ENCODE measurements at places on chromosomes 7 and 10.

GRCh38 chr7:7565018-7565680 lies 1.5 kb upstream of the MIOS start:
- DNase-seq, result no peak

DNA sequence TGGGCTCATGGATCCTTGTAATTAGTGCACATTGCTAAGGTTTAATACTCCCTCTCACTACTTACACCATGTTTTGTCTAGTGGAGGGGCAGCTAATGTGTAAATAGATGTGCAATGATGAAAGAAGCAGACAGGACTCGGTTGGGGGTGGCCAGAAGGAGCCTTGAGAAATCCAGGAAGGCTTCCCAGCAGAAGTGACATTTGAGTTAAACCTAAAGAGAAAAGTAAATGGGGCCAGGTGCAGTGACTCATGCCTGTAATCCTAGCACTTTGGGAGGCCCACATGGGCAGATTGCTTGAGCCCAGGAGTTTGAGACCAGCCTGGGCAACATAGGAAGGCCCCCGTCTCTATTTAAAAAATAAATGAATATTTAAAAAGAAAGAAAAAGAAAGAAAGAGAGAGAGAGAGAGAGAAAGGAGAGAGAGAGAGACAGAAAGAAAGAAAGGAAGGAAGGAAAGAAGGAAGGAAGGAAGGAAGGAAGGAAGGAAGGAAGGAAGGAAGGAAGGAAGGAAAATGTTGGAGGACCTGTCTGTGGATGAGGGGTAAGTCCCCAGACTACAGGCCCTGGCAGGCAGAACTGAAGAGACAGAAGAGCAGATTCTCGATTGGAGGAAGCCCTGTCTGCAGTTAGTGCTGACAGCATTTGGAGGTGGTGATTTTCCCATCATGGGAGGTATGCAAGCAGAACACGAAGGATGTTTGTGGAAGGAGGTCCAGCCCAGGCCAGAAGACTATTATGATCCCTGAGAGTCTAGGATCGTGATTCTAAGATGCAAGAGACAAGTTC lies 3.6 kb downstream of the ELN start:
- DNase-seq, result no peak

GRCh38 chr7:126780993-126781392 lies 471.7 kb downstream of the GRM8 start:
- DNase-seq, result no peak

- no peak for DNase-seq
These were observed 31.8 kb upstream of the STEAP4 start for GRCh38 chr7:88338503-88338902.

GRCh38 chr7:122887198-122887597 lies 938 bp upstream of the CADPS2 start:
- no peak for DNase-seq

- no peak for DNase-seq
These were observed 150.6 kb downstream of the AKR1D1 start for GRCh38 chr7:138226745-138227279.

DNA sequence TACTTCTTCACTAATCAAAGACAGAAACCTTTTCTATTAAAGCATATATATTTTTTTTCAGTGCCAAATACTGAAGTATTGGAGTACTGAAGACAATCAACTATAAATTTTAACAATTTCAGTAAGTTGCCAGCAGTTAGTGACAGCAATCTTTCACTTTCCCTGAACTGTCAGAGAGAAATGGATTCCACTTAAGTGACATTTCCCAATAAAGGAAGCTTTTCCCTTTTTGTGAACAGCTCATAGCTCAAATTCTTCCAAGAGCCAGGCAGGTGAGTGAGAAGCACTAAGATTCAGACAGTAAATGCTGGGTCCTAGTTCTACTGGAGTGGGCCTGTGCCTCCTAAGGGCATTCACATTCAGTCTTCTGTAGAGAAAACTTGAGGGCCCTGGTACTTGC lies 142.0 kb downstream of the SRPK2 start:
- no peak for DNase-seq

DNA sequence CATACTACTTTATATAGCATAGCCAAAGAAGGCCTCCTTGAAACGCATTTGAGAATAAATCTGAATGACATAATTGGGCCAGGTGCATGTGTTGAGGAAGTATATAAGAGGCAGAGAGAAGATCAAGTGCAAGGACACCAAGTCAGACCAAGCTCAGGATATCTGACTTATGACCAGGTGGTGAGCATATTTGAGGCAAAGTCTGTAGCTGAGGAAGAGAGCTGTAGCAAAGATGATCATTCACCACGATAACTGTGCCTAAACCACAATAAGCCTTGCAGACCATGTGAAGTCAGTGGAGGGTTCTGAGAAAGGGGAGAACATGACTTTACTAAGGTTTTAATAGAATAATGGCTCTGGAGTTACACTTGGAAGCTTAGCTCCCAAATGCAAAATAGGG lies 292.3 kb downstream of the SORCS1 start:
- DNase-seq, result no peak

GRCh38 chr10:70324339-70324861 lies 40.6 kb upstream of the NPFFR1 start:
- DNase-seq, result no peak

DNA sequence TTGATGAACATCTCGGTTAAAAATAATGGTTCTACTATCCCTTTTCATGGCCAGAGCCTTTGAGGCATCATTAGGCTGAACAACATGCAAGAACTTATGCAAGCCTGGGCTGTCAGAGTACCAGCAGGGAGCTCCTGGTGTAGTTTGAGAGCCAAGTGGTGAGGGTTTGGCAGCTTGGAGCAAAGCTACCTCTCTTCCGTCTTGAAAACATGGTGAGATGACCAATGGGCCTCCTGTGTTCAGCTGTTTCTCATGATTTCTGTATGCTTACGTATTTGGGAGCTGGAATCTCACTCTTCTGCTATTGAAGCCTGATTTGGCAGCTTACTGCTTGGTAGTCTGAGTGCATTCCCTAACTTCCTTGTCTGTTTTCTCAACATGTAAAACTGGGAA lies 150.4 kb downstream of the CXCL12 start:
- DNase-seq, result no peak

DNA sequence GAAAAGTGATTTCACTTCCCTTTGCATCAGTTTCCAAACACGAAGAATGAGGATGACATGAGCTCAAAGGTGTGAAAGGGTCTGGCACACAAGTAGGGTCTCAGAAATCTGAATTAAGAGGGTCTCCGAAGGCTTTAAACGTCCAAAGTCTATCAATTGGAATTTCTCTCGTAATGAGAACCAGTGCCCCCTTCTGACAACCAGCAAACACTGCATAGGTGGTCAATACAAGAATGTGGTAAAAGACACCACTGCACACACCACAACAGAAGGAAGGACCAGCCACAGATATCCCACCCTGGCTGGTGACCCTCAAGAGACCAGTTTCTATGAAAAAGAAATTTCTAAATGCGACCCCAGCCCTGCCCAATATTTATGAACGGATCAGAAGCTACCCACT lies 78.1 kb downstream of the CALN1 start:
- DNase-seq, result no peak

- no peak for DNase-seq
These were observed 10.4 kb downstream of the TACR2 start for GRCh38 chr10:69406302-69406811.

DNA sequence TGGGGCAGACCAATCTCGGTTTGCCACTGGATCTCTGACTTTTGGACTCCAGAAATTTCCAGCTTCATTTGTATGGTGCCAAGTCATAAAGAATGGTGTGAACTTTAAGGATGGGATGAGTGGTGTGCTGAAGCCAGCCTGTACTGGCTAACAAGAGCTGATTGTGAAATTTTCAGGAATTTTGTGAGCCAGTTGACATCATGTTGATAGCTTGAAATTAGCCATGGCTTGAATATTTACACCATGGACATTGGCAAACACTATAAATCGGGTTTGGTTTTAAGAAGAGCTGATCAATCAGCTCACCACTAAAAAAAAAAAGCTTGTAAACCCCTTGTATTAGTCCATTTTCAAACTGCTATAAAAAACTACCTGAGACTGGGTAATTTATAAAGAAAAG lies 14.1 kb upstream of the MYH16 start:
- DNase-seq, result no peak

DNA sequence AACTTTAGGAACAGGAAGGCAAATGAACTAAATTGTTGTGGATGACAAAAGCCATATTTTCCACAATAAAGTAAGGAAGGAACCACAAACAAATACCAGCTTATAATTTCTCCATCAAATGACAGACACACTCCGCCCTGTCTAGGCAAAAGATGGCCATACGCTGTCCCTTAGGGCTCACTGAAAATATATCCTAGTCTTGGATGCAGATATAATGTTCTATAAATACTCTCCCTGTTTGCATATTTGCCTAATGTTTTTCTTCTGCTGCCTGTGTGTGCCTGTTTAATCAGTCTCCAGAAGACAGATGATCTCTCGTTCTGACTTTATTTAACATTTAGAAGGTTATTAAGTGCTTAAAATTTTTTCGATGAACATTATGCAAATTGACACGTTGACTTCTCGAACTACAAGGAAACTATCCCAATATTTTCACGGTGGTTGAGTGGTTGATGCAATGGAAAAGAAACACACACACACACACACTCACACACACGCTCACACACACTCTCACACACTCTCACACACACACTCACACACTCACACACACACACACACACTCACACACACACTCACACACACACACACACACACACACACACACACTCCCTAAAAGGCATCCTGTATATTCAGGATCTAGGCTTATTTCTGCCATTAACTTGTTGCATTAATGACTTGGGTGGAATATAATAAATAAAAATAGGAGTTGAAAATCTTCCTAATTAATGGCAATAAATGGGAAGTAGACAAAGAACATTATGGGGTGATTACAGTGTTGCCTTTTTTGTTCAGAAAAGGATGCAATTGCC lies 297.1 kb downstream of the PRPF18 start:
- no peak for DNase-seq

- no peak for DNase-seq
These were observed 752.4 kb upstream of the VSTM2A start for GRCh38 chr7:53789741-53790140.

GRCh38 chr7:22934023-22934422 lies 79.9 kb downstream of the HYCC1 start:
- no peak for DNase-seq

GRCh38 chr10:75021379-75022249 lies 89.8 kb upstream of the SAMD8 start:
- DNase-seq, result no peak

- no peak for DNase-seq
These were observed 95.9 kb downstream of the CUX1 start for GRCh38 chr7:101913247-101913721.

DNA sequence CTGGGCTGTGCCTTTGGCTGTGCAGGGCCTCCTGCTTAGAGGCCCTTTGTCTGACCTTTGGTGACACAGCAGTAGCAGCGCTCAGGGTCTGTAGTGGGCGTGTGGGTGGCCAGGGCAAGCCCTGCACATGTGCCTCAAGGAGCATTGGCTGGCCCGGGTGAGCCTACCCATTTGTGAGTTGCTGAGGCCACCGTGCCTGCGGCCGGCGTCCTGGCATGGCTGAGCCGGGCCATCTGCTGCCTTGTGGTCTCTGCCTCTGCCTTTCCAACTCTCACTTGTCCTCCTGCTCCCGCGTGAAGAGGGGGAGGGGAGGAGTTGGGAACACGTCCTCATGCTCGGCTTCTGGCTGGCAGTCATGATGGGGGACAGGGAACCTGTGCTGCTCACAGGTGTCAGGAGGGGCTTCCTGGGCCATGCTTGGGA lies 9.2 kb upstream of the ORAI2 start:
- DNase-seq, result no peak

DNA sequence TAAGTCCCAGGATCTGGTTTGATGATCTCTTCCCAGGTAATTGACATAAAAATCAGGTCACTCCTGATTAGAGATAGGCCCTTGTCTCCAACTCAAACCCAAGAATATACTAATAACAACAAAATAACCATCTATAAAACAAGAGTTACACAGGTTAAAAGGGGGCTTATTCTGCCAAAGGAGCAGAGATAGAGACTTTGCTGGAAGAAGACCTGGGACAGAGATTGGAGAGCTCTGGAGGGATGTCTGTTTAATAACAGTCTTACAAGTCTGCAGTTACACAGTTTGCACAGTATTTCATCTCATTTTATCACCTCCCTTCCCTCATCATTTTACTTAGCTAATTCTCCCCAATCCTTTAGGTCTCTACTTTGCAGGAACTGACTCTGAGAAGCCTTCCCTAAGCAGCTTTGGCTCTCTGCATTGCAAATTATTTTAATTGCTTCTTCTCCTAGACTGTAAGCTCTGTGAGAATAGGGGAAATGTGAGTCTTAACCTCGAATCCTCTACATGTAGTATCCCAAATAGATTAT lies 3.7 kb upstream of the ZNF438 start:
- no peak for DNase-seq

DNA sequence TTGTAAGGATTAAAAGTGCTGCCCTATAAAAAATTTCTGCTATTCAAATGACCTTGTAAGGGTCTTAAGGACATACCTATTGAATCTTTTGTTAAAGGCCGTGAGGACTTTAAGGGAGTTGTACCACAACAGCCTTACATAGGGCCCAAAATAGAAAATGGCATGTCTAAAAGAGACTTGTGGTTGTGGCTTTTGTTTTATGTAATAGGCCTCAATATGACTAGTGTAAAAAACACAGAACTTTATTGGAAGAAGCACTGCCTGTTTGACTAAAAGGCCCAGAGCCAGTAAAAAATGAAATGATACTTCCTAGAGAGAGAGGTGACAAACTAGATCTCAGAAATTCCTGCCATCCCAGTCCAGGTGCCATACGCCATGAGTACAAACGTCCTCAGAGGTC lies 286.6 kb downstream of the SEMA3D start:
- DNase-seq, result no peak

GRCh38 chr7:23539494-23539907 lies 7.7 kb upstream of the TRA2A start:
- DNase-seq, result no peak

- no peak for DNase-seq
These were observed 294.8 kb downstream of the DOCK4 start for GRCh38 chr7:111911166-111911961.

GRCh38 chr7:113959910-113960309 lies 41.1 kb upstream of the PPP1R3A start:
- no peak for DNase-seq

GRCh38 chr7:151824373-151824933 lies 52.5 kb downstream of the PRKAG2 start:
- DNase-seq, result no peak

GRCh38 chr10:101960879-101961395 lies 95.0 kb downstream of the ARMH3 start:
- no peak for DNase-seq

GRCh38 chr7:85685901-85686300 lies 499.0 kb upstream of the SEMA3D start:
- DNase-seq, result no peak

DNA sequence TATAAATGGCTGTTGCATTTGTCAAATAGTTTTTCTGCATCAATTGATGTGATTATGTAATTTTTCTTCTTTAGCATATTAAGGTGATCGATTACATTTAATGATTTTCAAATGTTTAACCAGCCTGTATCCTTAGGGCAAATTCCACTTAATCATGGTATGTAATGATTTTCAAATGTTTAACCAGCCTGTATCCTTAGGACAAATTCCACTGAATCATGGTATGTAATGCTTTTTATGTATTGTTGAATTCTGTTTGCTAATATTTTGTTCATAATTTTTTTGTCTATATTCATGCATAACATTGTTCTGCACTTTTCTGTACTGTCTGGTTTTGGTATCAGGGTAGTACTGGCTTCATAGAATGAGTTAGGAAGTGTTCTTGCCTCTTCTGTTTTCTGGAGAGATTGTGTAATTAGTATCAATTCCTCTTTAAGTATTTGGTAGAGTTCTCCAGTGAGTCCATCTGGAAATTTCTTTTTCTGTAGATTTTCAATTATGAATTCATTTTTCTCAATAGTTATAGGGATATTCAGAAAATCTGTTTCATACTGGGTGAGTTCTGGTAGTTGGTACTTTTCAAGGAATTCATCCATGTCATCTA lies 393.2 kb upstream of the FOXK1 start:
- DNase-seq, result no peak
